ENCODE measurements at places on chromosomes 16 and 17.

DNA sequence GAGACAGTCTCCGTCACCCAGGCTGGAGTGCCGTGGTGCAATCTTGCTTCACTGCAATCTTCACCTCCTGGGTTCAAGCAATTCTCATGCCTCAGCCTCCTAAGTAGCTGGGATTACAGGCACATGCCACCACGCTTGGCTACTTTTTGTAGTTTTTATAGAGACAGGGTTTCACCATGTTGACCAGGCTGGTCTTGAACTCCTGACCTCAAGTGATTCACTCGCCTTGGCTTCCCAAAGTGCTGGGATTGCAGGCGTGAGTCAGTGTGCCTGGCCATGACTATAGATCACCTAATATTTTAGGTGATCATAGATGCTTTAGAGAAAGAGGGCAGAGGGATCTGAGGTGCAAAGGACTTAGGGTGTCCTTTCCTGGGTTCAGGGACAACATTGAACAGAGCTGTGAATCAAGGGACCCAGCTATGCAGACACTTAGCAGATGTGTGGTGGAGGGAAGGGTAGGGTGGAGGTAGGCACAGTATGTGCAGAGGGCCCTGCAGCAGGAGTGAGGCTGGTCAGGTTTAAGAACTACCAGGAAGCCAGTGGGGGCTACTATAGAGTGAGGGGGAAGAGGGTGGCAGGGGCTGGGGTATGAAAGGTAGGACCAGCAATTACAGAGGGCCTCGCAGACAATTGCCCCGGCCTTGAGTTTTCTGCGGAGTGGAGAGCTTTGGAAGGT lies 116.5 kb downstream of the CMIP start:
- no peak for DNase-seq

GRCh38 chr16:49748322-49748721 lies 107.6 kb downstream of the ZNF423 start:
- DNase-seq, result no peak

DNA sequence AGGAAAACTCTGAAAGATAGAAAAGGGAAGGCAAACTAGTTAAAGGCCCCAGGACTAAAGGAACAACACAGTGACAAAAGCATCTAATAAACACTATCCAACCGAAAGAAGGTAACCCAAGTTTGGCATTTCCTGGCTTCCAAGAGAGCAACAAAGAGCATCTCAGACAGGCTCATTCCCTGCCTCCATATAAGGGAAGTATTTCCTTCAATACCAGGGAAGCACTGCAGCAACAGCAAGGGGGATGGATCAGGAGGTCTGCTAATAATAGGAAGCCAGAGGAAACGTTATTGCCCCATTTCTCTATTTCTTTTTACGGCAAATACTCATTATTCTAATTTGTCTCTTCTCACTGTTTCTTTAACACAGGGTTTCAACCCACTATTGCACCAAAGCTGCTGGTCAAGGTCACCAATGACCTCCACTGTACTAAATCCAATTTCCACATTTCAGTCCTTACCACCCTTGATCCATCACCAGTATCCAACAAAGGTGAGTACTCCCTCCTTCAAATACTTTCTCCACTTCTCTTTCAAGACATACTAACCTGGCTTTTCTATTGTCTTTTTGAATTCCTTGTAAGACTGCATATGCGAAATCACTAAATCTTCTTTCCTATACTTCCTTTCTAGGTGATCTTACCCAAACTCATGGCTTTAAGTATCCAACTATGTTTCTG lies 86.1 kb downstream of the KANSL1 start:
- DNase-seq, result no peak

GRCh38 chr17:73588891-73589290 lies 55.4 kb downstream of the SDK2 start:
- DNase-seq, result no peak

- DNase-seq, result no peak
Observed at GRCh38 chr16:30924913-30925631, 1.7 kb downstream of the FBXL19 start.

- DNase-seq, result no peak
Observed at GRCh38 chr16:54458923-54459322, 172.3 kb upstream of the IRX3 start.

DNA sequence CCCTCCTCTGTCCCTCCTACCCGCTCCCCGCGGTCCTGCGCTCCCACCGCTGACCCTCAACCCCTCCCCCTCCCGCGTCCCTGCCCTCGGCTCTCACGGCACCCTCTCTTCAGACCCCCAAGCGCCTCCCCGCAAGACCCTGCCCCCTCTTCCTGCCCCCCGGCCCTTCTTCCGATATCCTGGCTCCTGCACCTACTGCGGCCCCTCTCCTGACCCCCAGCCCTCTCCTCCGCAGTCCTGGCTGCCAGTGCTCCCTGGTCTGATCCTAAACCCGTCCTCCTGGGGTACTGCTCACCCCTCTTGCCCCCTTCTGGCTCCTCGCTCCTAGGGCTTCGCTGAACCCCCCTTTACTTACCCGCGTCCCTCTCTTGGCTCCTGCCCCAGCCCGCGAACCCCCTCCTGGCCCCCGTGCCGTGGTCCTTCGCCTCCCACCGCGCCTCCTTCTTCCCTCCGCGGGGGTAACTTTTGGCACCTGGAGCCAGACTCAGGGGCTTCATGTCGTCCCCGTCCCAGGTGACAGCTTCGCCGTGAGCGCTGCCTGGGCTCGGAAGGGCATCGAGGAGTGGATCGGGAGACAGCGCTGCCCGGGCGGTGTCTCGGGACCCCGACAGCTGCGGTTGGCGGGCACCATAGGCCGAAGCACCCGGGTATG lies 839 bp downstream of the NKD1 start:
- DNase-seq, result no peak

GRCh38 chr17:44314869-44315661 lies 6.7 kb downstream of the RUNDC3A start:
- DNase-seq, result no peak

GRCh38 chr17:45353043-45353442 lies 36.2 kb upstream of the MAP3K14 start:
- no peak for DNase-seq

DNA sequence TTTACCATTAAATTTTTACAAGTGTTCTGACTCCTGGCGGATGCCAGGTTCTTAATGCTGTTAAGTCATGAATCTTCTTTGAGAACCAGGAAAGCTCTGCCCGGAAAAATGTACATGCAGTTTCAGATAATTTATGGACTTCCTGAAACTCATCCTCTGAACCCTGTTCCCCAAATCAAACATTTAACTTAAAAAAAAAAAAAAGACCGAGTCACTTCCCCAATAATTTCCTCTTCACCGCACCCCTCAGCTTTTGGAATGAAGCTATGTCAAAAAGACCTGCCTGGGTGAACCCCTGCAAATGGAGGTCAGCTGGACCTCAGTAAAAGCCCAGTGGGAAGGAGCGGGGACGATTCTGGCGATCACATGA lies 15.0 kb downstream of the ZNF232 start:
- no peak for DNase-seq

DNA sequence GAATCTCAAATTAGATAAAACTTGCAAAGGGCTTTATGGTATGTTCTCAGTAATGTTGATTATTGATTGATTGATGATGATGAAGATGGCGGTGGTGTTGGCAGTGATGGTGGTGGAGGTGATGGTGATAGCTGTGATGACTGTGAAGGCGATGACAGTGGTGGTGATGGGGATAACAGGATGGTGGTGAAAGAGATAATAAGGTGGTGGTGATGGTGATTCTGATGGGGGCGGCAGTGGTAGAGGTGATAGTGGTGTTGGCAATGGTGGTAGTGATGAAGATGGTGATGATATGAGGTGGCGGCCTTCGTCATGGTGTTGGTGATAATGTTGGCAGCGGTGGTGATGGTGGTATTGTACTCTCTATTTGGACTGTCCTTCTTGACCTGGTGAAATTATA lies 238.3 kb downstream of the XYLT1 start:
- no peak for DNase-seq

- no peak for DNase-seq
Observed at GRCh38 chr17:26765860-26766709, 527.8 kb upstream of the WSB1 start.

DNA sequence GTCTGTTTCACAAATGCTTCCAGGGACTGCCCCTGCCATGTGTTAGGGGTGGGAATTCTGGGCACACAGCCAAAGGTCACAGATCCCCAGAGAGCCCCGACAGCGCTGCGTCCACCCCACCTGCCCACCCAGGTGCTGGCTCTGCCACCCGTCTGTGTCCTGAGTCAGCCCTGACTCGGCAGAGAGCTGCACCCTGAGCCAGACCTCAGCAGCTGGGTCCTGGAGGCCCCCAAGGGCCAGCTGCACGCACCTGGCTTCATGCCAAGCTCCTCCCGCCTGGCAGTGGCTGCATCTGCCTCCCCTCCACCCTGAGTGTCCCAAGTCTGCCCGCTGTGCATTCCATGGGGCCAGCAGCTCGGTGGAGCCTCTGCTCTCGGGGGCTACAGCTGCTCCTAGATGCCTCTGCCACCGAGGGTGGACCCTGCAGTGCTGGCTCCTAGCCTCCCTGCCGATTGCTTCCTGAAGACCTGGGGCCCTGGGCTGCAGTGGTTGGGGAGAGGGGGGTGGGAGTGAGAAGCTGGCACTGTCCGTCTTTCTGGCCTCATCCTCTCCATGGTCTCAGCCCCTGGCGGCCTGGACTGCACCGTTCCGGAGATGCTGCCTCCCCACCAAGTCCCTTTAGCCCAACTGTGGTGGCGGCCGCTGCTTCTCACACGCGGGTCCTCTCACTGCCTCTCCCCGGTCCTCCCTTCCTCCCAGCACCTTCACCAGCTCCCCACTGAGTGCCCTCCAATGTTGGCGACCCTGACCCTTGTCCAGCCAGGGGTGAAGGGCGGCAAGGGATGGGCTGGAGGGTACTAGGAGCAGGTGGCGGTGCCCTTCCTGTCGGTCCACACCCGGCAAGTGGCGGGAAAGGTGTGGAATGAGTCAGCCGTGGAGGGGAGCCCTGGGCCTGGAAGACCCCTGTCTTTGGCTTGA lies 3.0 kb downstream of the SECTM1 start:
- no peak for DNase-seq

- DNase-seq, result no peak
Observed at GRCh38 chr17:39966771-39967170, 4.0 kb downstream of the GSDMA start.

- no peak for DNase-seq
Observed at GRCh38 chr17:67484261-67484660, 107.2 kb downstream of the PITPNC1 start.

- DNase-seq, result no peak
Observed at GRCh38 chr16:10668322-10669045, 26.2 kb downstream of the TEKT5 start.

- no peak for DNase-seq
Observed at GRCh38 chr17:81429821-81430551, 34.7 kb downstream of the BAHCC1 start.

Data from activated CD4-positive, CD25-positive, alpha-beta regulatory T cell (primary cell).